ENCODE measurements at places on chromosomes 1 and 21.

GRCh38 chr1:27609210-27609555 lies 5.2 kb upstream of the AHDC1 start:
- no peak for DNase-seq

DNA sequence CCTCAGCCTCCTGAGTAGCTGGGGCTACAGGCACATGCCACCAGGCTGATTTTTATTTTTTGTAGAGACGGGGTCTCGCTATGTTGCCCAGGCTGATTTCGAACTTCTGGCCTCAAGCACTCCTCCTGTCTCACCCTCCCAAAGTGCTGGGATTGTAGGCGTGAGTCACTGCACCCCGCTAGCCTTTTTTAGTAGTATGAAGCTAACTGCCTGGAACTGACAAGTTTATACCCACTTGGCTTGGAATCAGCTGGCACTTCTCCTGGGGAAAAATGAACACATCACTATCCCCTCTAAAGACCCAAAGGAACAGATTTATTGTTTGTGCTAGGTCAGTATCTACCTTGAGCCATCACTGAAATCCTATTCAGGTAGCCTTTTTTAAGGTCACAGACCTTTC lies 19.0 kb downstream of the TMEM63A start:
- no peak for DNase-seq

GRCh38 chr1:202068596-202068995 lies 54.1 kb upstream of the GPR37L1 start:
- no peak for DNase-seq

DNA sequence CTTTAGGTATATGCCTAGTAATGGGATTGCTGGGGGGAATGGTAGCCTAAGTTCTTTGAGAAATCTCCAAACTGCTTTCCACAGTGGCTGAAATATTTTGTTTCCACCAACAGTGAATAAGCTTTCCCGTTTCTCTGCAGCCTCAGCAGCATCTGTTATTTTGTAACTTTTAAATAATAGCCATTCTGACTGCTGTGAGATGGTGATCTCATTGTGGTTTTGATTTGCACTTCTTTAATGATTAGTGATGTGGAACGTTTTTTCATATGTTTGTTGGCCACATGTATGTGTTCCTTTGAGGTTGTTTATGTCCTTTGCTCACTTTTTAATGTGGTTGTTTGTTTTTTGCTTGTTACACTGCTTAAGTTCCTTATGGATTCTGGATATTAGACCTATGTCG lies 237.4 kb downstream of the CENPF start:
- no peak for DNase-seq

- no peak for DNase-seq
Measured at GRCh38 chr1:234988155-234988517, 140.5 kb downstream of the TOMM20 start.

All from activated CD4-positive, alpha-beta T cell treated with anti-CD3 and anti-CD28 coated beads for 1 hour (primary cell).